ENCODE measurements at places on chromosomes 5 and 9.

- no peak for DNase-seq
Observed at GRCh38 chr5:97075649-97076048, 66.8 kb downstream of the LIX1 start.

DNA sequence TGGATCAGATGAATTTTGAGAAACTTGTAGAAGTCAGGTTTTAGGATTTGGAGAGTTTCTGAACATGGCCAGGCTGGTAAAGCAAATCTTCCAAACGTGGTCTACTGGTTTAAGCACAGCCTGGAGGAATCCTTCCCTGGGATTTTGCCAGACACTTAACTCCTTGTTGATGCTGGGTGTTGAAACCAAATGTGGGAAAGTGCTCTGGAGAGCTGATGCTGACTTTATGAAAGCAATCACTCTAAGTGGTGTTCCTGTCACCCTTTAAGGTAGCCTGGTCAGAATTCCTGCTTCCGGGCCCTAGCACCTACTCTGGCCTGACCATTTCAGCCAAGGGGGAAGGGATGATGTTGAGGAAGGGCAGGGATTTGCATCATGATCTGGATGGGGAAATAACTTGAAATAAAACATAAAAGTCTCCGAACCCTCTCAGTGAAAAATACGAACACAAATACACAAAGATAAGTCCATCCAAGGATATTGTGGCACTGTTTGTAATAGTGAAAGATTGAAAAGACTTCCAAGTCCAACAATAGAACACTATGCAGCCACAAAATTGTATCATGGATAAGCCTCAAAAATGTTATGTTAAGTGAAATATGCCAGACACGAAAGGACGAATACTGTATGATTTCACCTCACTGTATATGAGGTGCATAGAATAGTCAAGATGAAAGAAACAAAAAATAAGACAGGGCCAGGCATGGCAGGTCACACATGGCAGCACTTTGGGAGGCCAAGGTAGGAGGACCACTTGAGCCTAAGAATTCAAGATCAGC, 57.7 kb downstream of the PDE6A start:
- DNase-seq = peak; percentile 3

DNA sequence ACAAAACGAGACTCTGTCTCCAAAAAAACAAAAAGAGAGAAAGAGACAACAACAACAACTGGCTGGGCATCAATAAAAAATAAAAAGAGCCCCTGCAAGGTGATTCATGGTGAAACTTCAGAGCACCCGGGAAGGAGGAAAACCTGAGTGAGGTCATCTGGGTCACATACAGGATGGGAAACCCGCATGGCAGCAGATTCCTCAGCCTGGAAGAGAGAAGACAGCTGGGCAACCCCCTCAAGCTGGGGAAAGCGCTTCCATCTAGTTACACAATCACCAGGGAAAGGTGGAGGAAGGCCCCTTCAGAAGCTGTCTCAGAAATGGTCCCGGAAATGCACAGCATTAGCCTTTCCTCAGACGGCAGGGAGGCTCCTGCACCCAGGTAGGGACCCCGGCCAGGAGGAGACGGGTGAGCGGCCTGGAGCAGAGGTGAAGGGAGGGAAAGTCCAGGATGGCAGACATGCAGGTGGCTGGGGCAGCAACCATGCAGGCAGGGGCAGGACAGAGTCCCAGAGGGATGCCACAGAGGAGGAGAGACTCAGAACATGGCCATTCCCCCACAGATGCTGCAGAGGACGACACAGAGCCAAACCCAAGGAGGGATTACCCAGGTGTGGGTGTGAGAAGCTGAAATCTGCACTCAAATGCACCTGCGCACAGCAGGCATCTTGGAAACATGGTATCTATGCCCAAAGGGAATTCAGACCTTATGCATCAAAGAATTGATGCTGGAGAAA, 29.4 kb downstream of the CAMSAP1 start:
- no peak for DNase-seq

DNA sequence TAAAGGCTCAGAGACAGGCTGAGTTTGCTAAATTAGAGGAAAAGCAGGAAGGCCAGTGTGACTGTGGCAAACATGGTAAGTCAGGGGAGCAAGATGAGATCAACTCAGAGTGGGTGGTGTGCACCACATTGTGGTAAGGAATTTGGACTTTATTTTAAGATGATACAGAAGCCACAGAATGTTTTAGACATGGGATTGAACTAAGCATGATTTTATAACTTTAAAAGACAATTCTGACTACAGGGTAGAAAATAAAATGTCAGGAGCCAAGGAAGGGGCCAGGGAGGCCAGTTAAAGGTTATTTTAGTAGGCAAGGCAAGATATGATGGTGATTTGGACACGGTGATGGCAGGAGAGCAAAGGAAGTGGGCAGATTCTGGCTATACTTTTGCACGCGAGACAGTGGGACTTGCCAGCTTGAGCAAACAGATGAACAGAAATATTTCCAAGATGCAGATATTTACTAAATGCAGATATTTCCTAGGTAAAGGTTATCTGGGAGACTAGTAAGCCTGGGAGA, 53.9 kb downstream of the TSSK1B start:
- no peak for DNase-seq

GRCh38 chr9:36207546-36208012, 16.9 kb downstream of the CLTA start:
- no peak for DNase-seq

GRCh38 chr9:15299374-15299939, 7.6 kb downstream of the TTC39B start:
- DNase-seq = no peak

GRCh38 chr9:101498323-101498722, 35.3 kb upstream of the RNF20 start:
- no peak for DNase-seq

DNA sequence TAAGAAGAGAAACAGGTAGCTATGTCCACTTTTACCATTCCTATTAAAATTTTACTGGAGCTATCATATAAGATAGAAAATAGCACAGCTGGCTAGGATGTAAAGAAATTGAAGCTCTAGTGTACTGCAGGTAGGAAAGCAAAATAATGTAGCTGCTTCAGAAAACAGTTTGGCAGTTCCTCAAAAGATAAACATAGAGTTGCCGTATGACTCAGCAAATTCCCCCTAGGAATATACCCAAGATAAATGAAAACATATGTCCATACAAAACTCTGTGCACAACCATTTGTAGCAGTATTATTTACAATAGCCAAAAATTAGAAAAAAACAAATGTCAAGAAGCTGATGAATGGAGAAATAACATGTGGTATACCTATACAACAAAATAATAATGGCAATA, 64.6 kb upstream of the SHISAL2B start:
- DNase-seq = peak; percentile 8

- DNase-seq = no peak
Observed at GRCh38 chr5:108747111-108747773, 455 bp upstream of the FER start.

DNA sequence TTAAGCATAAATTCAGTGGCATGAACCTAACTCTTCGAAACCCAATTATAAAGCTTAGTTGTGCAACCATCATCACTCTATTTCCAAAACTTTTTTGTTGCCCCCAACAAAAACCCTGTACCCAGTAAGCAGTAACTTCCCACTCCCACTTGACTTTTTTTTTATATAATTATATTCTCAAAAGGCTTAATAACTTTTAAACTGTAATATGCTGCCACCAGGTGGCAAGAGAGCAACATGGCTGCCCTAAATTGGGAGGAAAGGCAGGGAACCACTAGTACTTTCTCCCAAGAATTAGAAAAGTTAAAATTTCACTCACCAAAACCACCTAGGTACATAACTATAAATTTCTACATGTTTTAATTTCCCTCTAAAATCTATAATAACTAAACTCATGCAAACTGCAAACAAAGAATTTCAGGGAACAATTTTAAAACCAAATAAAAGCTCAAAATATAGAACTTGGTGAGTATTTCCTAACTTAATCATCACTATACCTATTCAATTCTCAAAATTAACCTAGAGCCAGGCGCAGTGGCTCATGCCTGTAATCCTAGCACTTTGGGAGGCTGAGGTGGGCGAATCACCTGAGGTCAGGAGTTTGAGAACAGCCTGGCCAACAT, 50.2 kb upstream of the RNF38 start:
- DNase-seq = peak; percentile 18

GRCh38 chr5:126938466-126938865, 91.9 kb downstream of the MARCHF3 start:
- peak; percentile 41 for DNase-seq

DNA sequence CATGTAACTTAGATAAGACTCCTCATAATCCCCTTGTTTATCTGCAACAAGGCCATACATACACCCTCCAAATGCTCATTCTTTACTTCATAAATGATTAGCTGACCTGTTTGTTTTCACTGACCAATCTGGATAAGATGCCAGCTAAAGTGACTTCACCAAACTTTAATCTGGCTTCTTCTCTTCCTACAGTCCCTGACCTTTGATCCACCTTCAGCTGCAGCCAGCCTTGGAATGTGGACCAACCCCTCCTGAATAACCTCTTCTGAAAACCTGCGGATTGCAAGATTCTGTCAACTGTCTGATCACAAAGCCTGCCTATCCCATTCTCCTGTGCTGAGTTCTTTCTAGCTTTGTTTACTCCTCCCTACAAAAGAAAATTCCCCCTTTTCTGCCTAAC, 476.8 kb downstream of the LRRC70 start:
- DNase-seq = no peak

GRCh38 chr9:737400-738120, 103.9 kb upstream of the DMRT1 start:
- DNase-seq = no peak

DNA sequence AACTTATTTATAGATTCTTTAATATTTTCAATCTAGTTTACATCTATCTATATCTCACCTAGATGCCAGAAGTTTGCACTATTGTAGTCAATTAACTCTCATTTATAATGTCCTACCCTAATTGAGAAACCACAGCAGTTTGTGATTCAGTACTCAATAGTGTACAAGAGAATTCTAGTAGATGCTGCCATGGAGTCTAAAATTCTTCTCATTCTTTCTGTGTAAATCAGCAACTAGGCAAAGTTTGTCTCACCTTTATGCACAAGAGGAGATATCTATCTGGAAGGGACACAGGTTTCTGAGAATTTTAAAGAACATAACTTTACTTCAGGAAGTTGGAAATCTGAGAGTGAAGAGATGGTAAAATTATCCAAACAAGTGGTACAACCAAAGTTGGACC, 173.0 kb upstream of the FBXL7 start:
- DNase-seq = no peak

DNA sequence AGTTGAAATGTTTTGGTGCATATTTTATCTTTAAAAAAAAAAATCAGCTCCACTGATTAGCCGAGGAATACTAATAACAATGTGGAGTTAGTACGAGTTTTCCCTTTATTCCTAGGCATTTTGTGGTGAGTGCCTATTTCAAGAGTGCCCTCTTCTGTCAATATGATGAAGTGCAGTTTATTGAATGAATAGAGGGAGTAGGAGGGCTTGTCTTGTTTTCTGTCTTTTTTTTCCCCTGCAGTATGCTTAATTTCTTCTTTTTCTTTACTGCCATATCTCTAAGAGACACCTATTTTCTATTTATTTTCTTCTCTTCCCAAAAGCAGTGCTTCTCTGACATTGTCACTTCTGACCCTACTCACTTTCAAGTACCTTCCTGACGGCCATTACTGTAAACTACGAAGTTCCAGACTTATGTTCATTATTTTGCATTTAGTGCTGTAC, 169.6 kb upstream of the PITX1 start:
- DNase-seq = no peak

DNA sequence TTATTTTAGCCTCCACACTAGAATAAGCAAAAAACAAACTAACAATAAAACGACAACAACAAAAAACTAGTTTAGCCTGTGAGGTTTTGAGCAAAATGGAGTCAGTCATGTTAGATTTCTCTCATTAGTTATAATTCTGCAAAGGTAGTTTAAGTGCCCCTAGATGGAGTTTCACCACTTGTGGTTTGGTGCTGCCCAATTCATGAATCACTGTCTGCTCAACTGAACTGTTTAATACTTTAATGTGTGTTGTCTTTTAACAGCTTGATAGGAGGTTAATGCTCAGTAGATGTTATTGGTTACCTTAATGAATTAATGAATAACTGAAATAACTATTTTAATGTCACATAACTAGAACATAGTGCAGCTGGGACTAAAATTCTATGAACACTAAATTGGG, 3.5 kb upstream of the PLAA start:
- DNase-seq = no peak

- DNase-seq = no peak
Observed at GRCh38 chr9:133854765-133855164, 116.6 kb upstream of the SARDH start.

GRCh38 chr9:132143359-132143758, 18.5 kb upstream of the NTNG2 start:
- no peak for DNase-seq

- peak; percentile 24 for DNase-seq
Observed at GRCh38 chr5:54443270-54443669, 12.2 kb upstream of the HSPB3 start.

GRCh38 chr5:170611449-170612090, 107.8 kb downstream of the KCNIP1 start:
- no peak for DNase-seq

DNA sequence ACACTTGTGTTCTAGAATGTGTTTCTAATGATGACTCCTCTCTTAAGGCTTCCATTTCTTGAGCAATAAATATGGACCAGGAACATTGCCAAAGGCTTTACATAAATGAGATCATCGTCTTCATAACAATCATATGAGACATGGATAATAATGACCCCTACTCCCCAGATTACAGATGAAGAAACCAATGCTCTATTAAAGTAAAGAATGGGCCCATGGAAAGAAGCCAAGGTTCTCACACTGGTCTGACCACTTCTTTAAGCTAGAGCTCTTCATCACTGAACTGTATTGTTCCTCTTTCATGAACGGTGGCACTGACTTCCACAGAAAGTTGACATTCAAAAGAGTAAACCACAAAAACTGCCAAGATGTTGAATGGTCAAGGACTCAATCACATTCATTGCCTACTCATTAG, 65.3 kb downstream of the MARCHF3 start:
- peak; percentile 72 for DNase-seq

DNA sequence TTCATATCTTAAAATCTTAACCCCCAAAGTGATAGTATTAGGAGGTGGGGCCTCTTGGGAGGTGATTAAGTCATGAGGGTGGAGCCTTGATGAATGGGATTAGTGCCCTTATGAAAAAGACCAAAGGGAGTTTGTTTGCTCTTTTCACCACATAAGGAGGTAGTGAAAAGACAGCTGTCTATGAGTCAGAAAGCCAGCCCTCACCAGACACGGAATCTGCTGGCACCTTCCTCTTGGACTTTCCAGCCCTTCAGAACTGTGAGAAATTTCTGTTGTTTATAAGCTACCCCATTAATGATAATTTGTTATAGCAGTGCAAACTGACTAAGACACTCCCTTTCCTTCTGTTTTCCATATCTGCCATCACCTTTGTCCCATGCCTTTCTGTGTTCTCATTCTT, 20.8 kb downstream of the IFNB1 start:
- no peak for DNase-seq

GRCh38 chr9:36862206-36863145, 171.6 kb downstream of the PAX5 start:
- DNase-seq = no peak

GRCh38 chr9:99678566-99678965, 143.1 kb upstream of the NR4A3 start:
- DNase-seq = no peak

GRCh38 chr5:86917117-86917579, 299.4 kb downstream of the COX7C start:
- no peak for DNase-seq

Data from AG04450 (cell line).